ENCODE measurements at places on chromosomes 2 and 18.

DNA sequence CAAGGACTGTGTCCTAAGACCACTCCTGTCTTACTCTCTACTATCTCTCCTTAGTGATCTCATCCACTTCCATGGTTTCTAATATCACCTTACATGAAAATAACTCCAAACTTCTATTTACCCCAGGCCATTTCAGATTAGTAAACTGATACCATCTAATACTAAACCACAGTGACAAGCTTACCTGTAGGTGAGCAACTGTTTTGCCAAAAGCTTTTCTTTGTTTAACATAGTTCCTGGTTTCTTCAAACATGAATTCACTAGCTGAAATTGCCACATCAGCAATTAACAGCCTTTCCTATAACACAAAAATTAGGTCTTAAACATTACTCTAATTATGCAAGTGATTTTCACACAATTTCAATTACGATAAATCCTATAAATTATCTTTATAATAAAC, 22.1 kb downstream of the ACADL start:
- no peak for DNase-seq

DNA sequence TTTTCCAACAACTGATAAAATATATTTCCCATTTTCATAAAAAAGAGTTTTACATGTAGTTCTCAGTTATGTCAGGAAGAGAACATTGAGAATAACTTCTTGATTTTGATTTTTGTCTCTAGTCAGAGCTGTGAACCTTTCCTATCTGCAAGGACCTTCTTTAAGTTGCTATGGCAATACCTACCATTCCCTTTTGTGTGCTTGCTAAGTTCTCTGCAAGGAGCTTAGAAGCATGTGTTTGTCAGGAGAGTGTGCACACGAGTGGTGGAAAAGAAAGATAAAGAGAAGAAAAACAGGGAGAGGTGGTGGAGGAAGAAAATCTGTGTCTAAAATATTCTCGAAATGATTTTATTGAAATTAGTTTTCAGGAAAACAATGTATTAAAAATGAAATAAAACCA, 140.3 kb upstream of the SLC8A1 start:
- no peak for DNase-seq

DNA sequence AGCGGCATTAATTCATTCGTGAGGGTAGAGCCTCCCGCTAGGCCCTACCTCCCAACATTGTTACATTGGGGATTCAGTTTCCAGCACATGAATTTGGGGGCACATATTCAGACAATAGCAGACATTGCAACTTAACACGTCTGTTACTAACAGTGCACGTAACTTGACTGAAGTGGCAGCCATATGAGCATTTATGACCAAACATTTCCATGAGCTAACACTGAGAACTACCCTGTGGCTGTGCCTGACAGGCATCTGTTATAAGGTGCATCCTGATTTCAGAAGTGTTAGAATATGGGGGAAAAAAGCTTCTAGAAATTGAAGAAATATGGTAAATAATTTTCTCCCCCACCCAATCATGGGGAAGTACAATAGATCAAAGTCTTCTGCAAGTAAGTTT, 24.5 kb downstream of the MALT1 start:
- no peak for DNase-seq

DNA sequence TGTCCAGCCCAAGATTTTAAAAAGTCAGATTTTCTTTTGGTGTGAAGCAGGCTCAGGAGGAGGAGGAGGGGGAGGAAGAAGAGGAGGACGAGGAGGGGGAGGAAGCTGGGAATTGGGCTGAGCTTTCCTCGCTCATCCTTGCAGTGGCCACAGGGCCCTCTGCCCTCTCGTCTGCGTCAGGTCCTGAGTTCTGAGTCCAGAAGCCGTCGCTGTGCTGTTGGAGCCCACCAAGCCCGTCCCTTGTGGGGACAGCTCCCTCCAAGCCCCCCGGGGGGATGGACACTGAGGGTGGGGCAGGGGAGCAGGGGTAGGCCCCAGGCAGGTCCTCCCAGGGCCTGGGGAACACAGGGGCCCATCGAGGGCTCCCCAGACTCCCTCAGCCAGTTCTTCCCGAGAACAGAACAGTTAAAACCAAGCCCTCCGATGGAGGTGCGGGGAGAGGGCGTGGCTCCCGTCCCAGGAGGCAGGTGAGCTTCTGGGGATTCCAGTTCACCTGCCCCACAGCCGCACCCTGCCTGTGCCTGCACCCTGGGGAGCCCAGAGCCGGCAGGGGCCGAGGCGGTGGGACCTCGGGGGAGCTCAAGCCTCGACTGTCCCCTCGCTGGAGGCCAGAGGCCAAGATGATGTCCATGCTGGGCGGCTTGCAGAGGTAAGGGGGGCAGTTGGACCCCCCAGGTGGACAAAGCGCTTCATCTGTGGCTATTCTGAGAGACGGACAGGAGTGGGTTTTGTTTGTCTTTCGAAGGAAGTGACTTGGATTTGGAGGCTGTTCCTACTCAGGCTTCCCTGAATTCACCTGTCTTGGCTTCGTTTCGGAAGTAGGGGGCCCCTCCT, at the start of gene GAL3ST2:
TSS of gene GAL3ST2 (plus strand) at position 487 of the 834 bp plus-strand sequence. CDS start at position 621, 134 bp downstream.
- DNase-seq, result no peak

DNA sequence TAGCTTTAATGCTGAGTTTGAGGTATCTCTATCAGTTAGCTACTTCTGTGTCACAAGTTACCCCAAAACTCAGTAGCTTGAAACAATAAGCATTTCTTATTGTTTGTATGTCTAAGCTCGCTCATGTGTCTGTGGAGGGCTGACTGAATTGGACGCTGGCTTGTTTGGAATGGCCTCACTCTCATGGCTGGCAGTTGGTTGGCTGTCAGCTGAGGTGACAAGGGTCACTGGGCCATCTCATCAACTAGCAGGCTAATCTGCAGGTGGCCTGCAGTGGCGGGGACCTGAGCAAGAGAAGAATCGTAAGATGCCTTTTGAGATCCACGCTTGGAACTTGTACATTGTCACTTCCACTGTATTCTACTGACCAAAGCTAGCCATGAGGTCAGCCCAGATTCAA, 13.4 kb upstream of the DLX2 start:
- no peak for DNase-seq

GRCh38 chr2:27347641-27348040, 8.9 kb downstream of the GTF3C2 start:
- no peak for DNase-seq

DNA sequence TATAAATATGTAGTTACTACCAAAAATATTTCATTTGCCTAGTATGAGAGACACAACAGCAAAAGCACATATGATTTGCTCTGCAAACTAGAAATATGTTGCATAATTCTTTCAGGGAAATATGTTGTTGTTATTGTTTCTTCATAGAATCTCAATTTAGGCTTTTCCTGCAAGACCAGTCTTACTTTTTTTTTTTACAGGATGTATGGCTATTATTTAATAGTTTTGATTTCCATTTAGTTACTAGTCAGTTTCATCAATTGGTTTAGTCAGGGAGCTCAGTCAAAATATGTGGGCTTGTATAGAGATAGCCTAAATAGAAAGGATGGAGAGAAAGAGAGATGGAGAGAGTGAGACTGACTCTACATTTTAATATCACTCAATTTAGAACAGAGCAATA, 6.1 kb downstream of the LRP1B start:
- DNase-seq, result no peak

- DNase-seq, result no peak
Observed at GRCh38 chr2:238183821-238184220, 19.7 kb downstream of the ILKAP start.

DNA sequence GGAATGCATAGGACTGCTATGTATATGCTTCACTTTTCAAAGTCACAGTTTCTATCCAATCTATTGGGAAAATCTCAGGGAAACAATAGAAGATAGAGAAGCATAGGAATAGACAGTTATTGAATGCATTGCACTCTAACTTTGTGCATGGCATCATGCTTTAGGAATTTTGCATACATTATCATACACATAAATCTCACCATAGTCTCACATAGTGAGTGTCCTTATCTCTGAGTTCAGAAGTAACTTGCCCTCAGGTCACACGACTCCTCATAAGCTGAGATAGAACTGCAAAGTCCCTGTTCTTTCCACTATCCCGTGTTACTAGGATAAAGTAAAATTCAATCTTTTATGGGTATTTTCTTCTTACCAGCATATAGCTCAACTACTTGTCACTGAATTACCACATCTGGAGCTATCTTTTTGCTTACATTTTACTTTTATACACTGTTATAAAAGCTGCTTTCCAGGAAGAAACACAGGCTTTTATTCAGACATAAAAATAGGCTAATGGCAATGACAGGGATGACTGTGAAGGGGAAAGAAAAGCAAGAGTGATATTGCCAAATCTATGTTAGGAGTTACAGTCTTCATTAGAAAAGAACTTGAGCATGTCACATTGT, 666.9 kb downstream of the XIRP2 start:
- DNase-seq, result no peak

DNA sequence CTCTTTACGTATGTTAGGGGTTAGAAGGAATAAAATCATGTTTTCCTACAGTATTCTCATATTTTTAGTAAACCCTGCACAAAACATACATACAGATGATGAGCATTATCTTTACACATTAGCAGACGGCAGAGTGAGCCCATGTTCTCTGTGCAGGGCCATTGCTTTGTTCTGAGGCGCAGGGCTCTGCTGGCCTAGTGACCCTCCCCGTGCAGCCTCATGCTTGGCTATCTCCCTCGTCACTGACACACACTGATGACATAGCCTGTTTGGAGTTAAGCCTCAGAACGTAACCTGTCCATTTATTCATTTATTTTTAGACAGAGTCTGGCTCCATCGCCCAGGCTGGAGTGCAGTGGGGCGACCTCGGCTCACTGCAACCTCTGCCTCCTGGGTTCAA, 115.9 kb upstream of the FOSL2 start:
- no peak for DNase-seq

DNA sequence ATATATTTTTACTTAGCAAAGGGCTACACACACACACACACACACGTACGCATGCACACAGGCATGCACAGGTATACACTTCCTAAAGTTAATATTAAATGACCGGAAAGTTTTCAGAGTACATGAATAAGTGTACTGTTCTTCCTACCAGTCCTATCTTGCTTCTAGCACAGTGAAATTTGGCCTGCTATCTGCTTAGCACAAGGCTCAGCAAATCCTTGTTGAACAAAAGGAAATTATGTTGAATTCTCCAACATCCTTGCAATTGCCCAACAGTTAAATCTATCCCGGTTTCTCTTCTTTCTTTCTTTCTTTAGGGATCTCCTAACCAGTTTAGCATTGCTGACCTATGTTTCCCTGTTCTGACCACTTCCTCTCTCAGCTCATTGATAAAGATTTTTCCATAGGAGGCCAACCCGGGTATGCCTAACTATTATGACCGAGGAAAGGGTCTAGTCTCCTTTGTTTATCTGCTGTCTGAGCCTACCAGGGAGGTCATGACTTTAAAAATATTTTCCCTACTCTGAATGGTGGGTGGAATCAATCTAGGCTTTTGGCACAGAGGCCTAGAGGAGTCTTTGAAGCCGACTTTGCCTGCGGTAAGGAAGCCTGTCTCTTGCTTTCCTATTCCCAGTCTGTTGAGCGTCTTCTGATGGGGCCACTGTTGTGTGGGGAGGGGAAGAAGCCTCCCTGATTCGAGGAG, 400.7 kb downstream of the HRH4 start:
- no peak for DNase-seq

- DNase-seq, result no peak
Observed at GRCh38 chr2:148279216-148279615, 258.3 kb downstream of the MBD5 start.

DNA sequence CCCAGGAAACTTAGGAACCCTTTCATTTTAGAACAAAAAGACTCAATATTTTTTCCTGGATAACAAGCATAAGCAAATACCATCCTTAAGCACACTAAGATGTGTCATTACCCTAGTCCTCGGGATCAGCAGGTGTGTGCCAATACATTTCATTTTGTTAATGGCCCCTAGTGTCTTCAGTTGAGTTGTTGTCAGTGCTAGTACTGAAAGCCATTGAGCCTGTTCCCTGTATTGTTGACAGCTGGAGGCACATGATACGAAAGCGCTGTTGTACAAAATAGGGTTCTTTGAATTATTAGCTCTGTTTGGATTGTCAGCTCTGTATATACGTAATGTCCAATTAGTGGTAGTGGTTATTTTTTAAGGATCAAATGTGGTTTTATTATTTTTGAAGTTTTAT, 29.5 kb downstream of the VAPA start:
- DNase-seq, result no peak

DNA sequence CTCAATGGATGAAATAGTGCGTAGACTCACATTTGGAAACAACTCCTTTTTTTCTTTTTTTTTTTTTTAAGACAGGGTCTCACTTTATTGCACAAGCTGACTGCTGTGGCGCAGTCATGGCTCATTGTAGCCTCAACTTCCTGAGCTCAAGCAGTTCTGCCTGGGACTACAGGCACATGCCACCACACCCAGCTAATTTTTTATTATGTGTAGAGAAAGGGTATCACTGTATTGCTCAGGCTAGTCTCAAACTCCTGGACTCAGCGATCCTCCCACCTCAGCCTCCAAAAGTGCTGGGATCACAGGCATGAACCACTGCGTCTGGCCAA, 17.4 kb downstream of the HAT1 start:
- no peak for DNase-seq

DNA sequence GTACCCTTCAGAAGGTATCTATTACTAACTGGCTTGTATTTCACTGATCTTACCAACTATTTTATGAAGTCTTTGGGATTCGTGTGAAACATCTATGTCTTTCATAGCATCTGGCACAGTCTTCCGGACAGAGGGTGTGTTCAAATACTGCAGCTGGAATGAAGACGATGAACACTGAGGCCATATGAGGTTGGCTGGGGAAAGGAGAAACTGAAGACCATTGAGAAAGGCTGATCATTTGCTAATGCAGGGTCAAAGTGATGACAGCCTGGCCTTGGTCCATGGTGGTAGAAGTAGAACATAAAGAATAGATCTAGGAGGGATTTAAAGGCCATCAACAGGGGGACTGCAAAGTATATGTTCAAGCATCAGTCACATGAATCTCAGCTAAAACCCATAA, 132.7 kb downstream of the CCBE1 start:
- no peak for DNase-seq

DNA sequence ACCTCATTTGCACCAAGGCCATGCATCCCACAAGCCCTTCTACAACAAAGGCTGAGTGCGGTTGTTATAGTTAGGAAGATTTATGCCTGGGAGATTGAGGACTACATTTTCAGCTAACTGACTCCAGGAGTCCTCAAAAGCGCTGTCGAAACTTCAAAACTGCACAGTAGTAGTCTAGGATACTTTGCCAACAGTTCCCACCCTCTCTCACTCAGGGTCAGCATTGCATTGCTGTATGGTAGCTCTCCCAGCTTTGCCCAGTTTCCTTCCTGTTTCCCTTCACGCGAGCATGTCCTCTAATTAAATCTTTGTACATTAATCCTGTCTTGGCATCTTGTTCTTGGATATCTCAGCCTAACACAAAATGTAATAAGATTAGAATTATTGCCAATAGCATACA, 420.6 kb upstream of the UBE2E3 start:
- DNase-seq, result no peak

- peak; percentile 81 for DNase-seq
Observed at GRCh38 chr2:48114256-48114655, 208.0 kb upstream of the FBXO11 start.

GRCh38 chr2:218711550-218711929, 905 bp downstream of the TTLL4 start:
- DNase-seq, result no peak

DNA sequence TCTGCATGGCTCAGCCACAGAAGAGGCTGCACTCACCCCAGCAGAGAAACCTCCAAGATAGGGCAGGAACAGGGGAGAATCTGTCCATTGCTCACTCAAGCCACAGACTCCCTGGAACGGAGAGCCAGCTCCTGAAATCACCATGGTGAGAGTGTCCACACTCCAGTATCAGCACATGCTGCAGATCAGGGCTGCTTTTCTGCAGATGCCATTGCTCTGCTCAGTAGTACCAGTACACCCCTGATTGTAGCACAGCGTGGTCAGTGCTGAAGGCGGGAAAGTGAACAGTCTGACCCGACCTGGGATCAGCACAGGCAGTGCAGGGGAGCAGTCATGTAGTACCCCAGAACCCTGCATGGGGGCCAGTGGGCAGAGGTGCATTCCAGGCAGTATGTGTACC, 73.9 kb downstream of the GYPC start:
- no peak for DNase-seq
